ENCODE measurements at places on chromosomes 11 and 22. TPM values are rescaled to one million over a fixed set of nuclear protein-coding genes. Genes with fewer than 3 reads are reported as not detected.

Gene TMEM109
- total RNA-seq = 86.9 TPM

Gene GDPD5
- 43.2 TPM for total RNA-seq

Gene IFITM10
- total RNA-seq = not detected

Gene SERHL2
- total RNA-seq = 4.1 TPM

Gene DERL3
- total RNA-seq = 14.0 TPM

Gene BSCL2
- total RNA-seq = 133 TPM

Gene KCNC1
- total RNA-seq = 0.18 TPM

DNA sequence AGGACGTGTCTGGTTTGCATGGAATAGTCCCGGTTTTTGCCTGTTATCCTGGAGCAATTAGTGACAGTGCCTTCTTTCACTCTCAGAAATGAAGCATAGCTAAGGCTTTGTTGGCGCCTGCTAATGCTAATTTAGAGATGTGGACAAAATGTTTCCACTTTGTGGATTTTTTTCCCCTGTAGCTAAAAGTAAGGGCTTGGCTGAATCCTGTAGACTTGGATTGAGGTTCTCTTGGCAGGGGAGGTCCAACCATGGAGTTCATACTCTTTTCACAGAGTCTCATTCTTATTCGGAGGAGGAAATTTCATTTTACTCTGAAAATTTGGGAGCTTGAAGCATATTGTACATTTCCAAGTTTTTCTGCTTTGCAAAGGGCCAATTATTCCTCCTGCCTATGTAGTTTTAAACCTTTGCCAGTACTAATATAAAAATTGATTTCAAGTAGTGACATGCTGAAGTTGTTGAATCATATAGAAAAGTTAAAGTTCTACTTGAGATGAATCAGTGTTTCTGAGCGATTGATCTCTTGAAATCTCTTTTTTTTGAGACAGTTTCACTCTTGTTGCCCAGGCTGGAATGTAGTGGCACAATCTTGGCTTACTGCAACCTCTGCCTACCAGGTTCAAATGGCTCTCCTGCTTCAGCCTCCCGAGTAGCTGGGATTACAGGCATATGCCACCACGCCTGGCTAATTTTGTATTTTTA, 20.0 kb downstream of the PPFIA1 start:
- DNase-seq = no peak

DNA sequence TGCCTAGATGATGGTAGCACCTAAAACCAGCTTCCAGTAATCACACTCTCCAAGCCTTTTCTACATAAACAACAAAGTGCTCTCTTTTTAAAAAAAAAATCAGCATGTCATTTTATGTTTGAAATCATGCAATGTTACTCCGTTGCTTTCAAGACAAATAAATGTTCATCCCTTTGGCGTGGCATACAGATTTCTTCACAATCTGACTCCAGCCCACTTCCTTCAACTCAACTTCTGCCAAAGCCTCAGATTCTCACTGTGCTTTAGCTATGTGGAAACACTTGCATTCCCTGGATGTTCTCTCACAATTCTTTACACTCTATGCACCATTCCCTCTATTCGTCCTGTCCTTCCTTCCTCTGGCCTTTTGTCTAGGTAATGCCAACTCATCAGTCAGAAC, 206.3 kb upstream of the BLID start:
- peak; percentile 52 for DNase-seq

DNA sequence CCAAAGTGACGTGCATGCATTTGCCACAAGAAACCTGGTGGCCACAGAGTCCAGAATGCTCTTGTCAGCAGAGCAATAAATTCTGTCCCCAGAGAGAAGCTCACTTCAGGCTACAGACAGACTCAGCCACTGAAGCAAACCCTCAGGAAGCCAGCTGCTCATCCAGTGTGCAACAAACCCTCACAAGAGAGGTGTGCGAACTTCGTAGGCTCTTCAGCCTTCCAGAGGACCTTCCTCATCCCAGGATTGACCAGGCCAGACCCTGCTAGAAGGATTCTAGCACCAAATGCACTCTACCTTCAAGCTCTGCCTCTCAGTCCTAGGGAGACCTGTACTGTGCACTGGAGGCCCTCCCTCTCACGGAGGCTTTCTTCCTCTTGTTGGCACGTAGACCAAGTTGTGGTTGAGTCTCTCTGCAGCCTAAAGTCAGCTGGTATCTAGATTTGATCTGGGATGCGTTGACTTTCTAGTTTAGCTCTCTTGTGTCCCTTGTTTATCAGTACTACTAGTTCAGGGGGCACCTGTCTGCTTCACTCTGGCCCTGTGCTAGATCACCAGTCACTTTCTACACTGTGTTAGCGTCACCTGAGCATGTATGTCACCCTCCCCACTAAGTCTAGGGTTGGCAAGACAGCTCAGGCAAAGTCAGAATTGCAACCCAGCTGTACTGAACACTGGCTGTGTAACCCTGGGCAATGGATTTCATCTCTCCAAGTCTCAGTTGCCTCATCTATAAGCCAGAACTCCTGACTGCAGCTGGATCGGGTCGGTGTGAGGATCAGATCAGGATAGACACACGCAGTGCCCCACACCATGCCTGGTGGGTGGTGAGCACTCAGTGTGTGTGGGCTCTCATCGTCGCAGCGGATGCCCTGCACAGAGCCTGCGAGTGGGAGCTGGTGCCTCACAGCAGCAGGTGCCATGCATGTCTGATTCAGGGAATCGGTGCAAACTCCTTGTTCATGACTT, 22.1 kb upstream of the TMPRSS13 start:
- DNase-seq = no peak

GRCh38 chr11:78212586-78213371, 24.1 kb downstream of the USP35 start:
- DNase-seq = no peak

DNA sequence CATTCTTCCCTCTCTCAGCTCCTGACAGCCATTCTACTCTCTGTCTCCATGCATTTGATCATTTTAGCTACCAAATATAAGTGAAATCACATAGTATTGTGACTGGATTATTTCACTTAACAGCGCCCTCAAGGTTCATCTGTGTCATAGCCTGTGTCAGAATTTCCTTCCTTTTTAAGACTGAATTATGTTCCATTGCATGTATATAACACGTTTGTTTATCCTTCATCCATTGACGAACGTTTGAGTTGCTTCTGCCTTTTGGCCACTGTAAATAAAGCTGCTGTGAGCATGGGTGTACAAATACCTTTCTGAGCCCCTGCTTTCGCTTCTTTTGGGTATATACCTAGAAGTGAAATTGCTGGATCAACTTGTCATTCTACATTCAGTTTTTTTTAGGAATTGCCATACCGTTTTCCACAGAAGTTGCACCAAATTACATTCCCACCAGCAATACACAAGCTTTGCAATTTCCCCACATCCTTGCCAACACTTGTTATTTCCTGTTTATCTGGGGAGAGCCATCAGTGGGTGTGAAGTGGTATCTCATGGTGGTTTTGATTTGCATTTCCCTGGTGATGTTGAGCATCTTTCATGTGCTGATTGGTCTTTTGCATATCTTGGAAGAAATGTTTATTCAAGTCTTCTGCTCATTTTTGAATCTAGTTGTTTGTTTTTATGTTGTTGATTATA, 17.5 kb downstream of the GLB1L2 start:
- DNase-seq = no peak

- DNase-seq = peak; percentile 51
Observed at GRCh38 chr22:22810018-22810427, 77.6 kb upstream of the IGLL5 start.

DNA sequence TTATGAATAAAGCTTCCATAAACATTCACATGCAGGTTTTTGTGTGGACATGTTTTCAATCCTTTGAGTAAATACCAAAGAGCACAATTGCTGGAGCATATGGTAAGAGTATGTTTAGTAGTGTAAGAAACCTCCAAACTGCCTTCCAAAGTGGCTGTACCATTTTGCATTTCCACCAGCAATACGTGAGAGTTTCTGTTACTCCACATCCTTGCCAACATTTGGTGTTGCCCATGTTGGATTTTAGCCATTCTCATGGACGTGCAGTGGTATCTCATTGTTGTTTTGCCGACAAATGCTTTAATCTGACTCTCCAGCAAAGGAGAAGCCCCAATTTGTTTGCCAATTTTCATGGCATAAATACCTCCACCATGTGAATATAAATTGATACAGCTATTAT, 103.9 kb upstream of the TMEM45B start:
- DNase-seq = no peak

GRCh38 chr11:15059132-15059915, 14.1 kb upstream of the CALCB start:
- no peak for DNase-seq

- DNase-seq = no peak
Observed at GRCh38 chr11:9473408-9473807, 12.6 kb downstream of the ZNF143 start.

GRCh38 chr11:134911514-134912180, 499.6 kb upstream of the B3GAT1 start:
- DNase-seq = no peak

- DNase-seq = no peak
Observed at GRCh38 chr22:17804331-17805080, 30.2 kb upstream of the BID start.

GRCh38 chr11:119149018-119149785, at the start of gene ABCG4:
Gene ABCG4, plus strand, starts transcription at chr11:119149052. Its CDS starts 914 bp downstream, at chr11:119149966.
- peak; percentile 29 for DNase-seq

GRCh38 chr11:102843489-102843888, at the start of gene MMP3:
Gene MMP3, minus strand, starts transcription at chr11:102843609. Its CDS starts 63 bp downstream, at chr11:102843546.
- no peak for DNase-seq

DNA sequence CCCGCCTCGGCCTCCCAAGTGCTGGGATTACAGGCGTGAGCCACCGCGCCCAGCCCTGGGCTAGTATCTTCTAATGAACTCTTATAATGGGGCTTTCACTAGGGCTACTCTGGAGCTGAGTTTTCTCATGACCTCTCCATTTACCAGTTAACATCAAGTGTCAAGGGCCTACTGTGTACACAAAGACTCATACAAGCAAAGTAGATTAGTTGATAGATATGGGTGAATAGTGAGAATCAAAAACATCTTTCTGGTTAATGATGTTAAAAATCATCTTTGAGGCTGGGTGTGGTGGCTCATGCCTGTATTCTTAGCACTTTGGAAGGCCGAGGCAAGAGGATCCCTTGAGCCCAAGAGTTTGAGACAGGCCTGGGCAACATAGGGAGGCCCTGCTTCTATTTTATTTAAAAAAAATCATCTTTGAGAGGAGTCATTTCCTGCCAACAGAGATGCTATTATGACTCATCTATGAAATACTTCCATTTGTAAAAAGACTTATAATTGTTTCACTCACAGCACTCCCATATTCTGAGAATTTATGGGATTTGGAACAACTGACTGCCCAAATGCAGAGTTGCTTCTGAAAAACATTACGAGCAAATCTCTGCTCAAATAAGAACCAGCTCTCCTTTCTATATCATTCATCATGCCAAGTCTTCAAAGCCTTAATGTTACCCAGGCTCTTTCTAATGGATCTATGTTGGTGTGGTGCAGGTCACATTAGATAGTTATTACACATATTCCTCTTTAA, 57.0 kb downstream of the GDPD4 start:
- no peak for DNase-seq

Data from stomach (tissue), 19 donors.